ENCODE measurements at places on chromosomes 7 and 10.

DNA sequence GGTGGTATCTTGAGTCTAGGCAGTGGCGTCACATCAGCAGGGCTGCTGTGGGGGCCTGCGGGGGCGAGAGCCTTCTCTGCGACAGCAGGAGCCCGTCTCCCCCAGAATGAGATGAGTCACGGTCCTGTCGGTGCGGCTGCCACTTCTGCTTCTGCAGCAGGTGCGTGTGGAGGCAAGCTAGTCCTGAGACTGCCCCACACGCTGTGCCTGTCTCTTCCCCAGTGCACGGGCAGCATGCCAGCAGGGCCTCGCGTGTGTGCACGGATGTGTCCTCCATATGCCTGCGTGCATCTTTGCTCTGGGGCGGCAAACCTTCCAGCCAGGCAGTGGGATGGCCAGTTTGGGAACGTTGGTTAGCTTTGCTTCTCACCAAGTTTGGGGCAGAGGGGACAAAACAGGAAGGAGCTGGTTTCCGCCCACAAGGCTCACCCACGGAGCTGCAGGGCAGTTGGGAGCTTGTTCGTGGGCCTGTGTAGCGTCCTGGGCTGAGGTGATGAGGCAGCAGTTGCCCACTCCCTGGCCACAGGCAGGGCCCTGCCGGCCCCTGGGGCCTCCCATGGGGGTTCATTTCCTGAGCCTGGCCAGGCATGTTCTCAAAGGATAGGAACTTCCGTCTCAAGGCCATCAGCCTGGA, 60.8 kb upstream of the PPIF start:
- no peak for DNase-seq

DNA sequence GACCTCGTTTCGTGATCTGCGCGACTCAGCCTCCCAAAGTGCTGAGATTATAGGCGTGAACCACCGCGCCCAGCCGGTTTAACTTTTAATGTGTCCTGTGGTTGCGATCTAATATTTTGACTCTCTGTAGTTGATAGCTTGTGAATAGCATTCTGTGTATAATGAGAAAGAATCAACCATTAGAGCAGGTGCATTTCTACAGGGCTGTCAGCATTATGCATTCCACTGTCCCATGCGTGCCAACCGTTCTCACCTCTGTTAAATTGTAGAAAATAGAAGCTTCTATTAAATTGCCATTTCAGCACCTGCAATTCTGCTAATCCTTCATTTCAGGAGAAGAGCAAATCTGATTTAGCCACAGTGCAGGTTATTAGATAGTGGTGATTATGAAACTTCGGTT, 61.7 kb downstream of the VIM start:
- DNase-seq: no peak

GRCh38 chr10:64952042-64952441, 1430.8 kb downstream of the REEP3 start:
- no peak for DNase-seq

DNA sequence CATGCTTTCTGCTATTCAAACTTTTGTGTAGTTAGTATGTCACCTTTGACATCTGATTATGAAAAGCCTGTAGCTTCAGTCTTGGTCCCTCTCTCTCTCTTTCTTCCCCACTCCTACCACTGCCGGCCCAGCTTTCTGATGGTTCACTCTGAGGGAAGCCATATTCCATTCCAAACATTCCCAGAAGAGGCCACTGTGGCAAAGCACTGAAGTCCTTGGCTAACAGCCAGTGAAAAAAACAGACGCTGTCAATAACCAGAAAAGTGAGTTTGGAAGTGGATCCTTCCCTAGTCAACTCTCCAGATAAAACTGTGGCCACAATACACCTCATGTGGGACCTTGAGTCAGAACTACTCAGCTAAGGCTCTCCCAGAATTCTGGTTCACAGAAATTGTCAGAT, 950.7 kb upstream of the PHF14 start:
- no peak for DNase-seq

DNA sequence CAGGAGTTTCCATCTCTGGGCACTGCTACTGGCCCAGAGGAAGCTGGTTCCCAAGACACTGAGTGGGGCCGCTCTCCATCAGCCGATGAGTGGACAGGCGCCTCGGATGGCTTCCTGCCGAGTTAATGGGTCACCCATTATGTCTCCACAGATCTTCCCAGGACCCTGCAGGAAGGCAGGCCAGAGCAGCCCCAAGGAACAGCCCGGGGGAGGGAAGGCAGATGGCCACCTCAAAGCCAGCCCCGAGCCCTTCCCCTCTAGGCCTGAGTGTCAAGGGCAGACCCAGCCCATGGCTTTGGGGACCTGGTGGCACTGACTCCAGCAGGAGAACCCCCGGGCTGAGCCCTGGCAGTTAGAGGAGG, 3.4 kb upstream of the LFNG start:
- DNase-seq: no peak

GRCh38 chr7:102146122-102146521, 140.5 kb upstream of the SH2B2 start:
- DNase-seq: no peak

GRCh38 chr7:95907337-95907736, 135.0 kb downstream of the DYNC1I1 start:
- no peak for DNase-seq

DNA sequence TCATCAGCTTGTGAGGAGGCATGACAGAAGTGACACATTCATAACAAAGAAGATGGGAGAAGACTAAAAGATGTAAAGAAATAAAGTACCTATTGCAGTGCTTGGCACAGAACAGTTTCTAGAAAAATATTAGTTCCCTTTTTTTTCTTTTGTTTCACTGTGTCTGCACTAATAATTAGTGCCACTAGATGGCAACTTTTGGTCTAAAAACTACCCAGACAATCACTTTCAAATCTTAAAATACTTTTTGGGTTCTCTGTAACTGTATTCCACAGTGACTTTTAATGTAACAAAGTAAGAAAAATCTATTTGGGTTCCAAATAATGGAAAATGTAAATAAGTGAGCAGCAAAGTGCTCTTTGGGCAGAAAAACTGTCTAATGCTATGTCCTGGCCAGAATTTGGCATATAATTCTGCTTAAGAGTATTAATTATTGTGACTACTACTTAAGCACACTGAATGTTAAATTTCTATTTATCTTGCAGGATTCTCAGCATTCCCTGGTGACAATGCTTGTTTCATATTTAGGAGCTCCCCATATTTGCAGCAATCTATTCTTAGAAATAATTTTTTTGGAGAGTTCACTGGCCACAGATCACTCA, 134.8 kb upstream of the KIF5B start:
- DNase-seq: no peak

- peak; percentile 87 for DNase-seq
Measured at GRCh38 chr10:43888586-43888985, 239.9 kb upstream of the ZNF32 start.

- no peak for DNase-seq
Measured at GRCh38 chr7:43110791-43111535, 1.5 kb upstream of the HECW1 start.

- no peak for DNase-seq
Measured at GRCh38 chr10:100653238-100653956, 92.0 kb upstream of the PAX2 start.

GRCh38 chr7:134720091-134720935, 59.1 kb upstream of the CALD1 start:
- peak; percentile 77 for DNase-seq

DNA sequence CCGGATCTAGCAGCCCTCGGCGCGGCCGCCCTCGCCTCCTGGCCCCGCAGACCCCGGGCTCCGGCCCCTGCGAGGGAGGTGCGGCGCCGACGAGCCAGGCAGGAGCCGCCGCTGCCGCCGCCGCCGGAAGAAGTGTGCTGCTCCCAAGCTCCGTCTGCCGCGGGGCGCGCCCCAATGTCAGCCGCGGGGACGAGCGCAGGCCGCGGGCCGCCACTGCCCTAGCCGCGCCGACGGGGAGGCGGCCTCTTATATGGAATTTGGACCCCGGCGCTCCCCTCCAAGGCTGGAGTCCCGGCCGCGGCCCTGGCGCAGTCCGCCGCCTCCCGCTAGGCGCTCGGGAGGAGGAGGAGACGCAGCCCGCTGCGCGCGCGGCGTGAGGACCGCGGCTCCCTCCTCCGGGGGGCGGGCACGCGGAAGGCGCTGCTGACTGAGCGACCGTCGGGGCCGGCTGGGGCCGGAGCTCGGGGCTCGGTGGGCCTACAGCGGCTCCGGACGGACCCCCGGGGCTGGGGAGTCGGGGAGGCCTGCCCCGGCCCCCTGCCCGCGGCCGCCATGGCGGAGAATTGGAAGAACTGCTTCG, at the start of gene TRIM8:
TRIM8 (plus strand) TSS at position 414 of the 580 bp plus-strand sequence; CDS start at position 553, 139 bp downstream.
- no peak for DNase-seq

GRCh38 chr7:118183786-118184564, at the start of gene LSM8:
Gene LSM8, plus strand, starts transcription at chr7:118184164. Its CDS starts 60 bp downstream, at chr7:118184224.
- DNase-seq: peak; percentile 95

GRCh38 chr7:35995334-35995733, 157.7 kb upstream of the EEPD1 start:
- DNase-seq: no peak

GRCh38 chr10:76270464-76270863, 839.0 kb downstream of the LRMDA start:
- no peak for DNase-seq

GRCh38 chr7:143322760-143323633, 7.1 kb downstream of the CLCN1 start:
- DNase-seq: no peak

DNA sequence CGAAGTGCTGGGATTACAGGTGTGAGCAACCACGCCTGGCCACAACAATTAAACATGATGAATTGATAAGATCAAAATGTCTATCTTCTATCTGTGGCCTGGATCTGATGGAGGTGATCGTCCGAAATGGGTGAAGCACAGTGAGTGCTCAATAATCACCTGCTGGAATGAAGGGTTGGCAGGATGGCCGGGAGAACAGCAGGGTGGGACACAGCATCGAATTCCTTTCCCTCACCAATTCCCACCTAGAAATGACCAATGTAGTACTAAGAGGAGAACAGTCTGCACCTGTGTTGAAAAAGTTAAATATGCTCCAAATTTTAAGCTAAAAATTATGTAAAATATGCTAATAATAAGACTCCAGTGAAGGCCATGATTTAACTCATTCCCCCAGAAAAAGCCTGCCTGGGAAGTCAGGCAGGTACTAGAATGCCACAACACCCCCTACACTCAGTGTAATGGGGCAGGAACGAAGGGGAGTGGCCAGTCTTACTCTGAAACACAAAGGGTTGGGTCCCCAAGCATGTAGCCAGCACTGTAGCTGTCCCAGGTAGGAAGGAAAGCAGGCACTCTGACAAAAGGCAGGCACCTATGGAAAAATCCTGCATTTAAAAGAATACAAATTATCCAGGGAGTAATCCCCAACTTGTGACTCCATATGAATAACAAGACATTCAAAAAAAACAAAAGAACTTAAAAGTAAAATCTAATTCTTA, 110.3 kb downstream of the VPS41 start:
- no peak for DNase-seq

- no peak for DNase-seq
Measured at GRCh38 chr10:111531690-111532089, 454.9 kb downstream of the ADRA2A start.

- DNase-seq: no peak
Measured at GRCh38 chr7:42745357-42746059, 166.4 kb downstream of the C7orf25 start.

Data from astrocyte (in vitro differentiated cells and primary cell).